Jurkat, Clone E6-1 (cell line): ENCODE measurements at places on chromosomes 12 and 14.

GRCh38 chr12:70853326-70853725 is 67.2 kb downstream of the PTPRR start:
- no peak for DNase-seq

- DNase-seq: no peak
These were observed 448 bp downstream of the FBXL14 start for GRCh38 chr12:1594006-1594260.

- DNase-seq: no peak
These were observed 24.0 kb downstream of the PLD4 start for GRCh38 chr14:104948736-104949031.

DNA sequence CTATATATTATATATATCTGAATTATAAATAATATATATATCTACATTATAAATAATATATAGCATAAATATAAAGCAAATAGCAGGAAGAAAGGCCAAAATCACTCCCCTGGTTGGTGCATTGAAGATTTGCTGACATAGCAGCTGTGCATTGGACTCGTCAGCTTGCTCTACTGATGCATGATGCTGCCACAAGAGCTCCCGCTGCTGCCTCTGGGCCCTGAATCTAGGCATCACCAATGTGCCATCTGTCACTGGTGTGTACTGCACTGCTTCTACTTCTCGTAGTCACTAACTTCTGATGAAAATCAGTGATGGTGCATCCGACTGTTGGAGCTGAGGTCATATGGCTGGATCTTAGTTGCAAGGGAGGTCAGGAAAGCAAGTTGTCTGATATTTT is 205.0 kb downstream of the ADAMTS20 start:
- no peak for DNase-seq

DNA sequence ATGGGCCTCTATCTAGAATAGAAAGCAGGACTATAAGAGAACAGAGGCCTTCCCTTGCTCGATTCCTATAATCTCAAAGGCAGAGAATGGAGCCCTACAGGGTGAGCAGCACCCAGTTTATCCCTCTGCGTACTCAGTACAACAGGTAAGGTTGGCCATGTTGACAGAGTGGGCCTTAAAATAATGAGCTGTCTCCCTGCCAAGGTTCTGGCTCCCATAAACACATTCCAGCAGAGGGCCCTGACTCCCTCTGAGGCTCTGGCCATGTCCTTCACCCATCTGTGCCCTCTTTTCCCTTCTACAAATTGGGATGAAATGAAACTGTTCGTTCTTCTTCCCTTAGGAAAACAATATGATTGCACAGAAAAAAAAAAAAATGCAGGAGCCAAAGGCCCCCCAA is 16.9 kb upstream of the PNMA1 start:
- no peak for DNase-seq

DNA sequence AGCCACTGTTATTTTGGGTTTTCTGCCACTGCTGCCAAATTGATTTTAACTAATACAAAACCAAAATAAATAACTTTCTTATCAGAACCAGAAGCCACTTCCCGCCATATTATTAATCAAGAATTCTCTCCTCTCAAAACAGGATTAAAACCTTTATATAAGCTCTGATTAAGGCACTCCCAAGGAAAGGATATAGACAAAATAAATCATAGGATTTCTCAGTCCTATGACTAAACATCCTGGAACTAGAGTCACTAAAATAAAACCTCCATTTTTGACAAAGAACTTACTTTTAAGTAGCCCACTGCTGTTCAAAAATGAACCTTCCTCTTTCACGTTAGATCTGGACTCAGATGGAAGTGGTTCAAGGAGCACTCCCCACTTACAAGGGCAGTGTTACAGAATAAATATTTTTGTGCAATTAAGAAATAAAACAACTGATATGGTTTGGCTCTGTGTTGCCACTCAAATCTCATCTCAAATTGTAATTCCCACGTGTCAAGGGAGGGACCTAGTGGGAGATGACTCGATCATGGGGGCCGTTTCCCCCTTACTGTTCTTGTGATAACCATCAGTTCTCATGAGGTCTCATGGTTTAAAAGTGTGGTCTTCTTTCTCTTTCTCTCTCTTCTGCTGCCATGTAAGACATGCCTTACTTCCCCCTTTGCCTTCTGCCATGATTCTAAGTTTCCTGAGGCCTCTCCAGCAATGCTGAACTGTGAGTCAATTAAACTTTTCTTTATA is 26.4 kb downstream of the GXYLT1 start:
- no peak for DNase-seq

GRCh38 chr14:44151130-44151820 is 355.8 kb downstream of the FSCB start:
- no peak for DNase-seq

DNA sequence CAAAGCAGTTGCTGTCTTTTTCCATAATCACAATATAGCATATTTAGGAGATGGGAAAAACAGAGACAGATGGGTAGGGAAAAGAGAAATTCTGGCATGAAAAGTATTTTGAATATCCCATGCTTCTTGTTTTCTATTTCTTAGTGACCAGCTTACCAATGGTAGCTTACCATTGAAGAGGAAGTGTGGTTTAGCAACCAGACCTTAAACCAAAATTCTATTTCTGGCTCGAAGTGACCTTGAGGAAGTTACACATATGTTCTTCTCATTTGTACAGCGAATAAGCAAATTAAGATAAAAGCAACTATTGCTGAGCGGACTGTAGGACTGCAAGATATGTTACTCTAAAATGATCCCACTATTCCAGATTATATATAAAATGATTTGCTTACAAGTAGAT is 82.9 kb downstream of the FGD4 start:
- no peak for DNase-seq
